ENCODE measurements at places on chromosomes 5 and 9.

DNA sequence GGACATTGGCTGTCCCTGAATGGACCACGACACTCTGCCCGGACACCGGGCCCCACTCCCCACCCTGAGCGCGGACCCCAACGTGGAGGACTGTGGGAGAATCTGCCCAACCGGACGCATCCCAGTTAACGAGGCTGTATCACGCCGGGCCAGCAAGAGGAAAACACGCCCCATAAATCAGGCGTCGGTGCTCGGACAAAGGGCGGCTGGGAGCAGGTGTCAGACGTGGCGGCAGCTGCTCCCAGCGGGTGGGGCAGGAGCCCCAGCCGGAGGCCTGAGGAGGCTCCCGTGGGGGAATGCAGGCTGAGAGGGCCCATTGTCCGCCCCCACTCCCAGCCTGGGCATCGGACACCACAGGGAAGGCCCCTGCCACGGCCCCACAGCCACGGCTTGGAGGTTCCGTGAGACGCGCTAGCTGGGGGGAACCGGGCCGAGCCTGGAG, 19.2 kb downstream of the NOTCH1 start:
- no peak for DNase-seq

GRCh38 chr5:143200781-143201398, 202.6 kb downstream of the NR3C1 start:
- DNase-seq = no peak

DNA sequence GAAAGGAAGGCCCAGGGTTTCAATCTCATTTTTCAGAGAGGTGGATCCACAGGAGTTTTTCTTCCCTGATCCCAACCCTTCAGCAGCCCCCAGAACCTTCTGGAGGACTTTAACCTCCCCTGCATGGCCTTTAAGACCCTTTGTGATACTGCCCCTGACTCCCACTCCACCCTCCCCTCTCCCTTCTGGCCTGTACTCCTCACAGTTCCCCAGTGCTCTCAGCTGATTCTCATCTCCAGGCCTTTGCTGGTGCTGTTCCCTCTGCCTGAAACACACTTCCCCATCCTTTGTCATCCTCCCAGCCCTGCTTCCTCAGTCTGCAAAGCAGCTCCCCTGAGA, 18.5 kb downstream of the NEURL1B start:
- DNase-seq = no peak

DNA sequence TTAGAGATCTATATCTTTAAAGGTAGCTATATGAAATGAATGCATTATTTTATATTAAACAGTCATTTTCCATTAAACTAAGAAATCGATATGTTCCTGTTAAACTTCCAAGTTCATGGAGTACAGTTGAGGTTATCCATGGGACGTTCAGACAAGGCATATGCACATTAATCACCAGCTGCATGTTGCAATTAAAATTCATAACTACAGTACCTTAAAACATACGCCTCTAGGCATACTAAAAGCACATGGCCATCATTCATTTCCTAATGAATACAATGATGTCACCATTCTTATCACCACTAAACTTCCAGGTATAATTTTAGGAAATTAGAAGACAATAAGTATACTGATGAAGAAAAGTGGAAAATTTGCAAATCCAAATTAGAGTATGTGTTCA, 174.3 kb downstream of the CDH12 start:
- DNase-seq = no peak

DNA sequence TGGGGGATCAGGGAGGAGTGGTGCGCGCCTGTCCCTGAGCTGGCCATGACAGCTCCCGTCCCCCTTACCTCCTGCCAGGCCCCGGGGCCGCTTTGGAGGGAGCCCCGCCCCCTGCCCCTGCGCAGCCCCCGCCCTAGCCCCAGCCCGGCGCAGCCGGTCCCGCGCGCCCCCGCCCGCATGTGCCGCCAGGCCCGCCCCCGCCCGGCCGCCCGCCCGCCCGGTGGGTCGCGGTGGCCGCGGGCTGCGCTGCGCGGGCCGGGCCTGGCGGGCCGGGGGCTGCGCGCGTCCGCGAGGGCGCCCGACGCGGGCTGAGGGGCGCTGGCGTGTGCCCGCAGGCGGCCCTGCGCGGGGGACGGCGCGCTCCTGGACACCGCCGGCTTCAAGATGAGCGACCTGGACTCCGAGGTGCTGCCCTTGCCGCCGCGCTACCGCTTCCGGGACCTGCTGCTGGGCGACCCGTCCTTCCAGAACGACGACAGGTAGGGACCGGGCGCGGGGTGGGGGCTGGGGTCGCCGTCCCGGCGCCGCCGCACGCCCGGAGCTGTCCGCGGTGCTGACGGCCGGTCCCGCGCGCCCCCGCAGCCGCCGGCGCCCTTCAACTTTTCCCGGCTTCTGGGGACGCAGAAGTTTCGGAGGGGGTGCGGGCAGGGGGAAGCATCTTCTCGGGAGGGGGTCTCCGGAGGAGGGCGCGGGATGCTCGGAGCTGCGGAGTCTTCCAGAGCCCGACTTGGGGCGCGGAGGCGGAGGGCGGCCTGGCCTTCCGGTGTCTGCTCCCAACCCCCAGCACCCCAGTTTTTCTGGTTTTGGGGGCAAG, 12.5 kb downstream of the KCNT1 start:
- DNase-seq = no peak

- no peak for DNase-seq
Observed at GRCh38 chr5:121691478-121691877, 160.2 kb upstream of the FTMT start.

- DNase-seq = no peak
Observed at GRCh38 chr5:123344816-123345426, 78.3 kb downstream of the CEP120 start.

- no peak for DNase-seq
Observed at GRCh38 chr5:73264631-73265030, 91.6 kb downstream of the TMEM174 start.

DNA sequence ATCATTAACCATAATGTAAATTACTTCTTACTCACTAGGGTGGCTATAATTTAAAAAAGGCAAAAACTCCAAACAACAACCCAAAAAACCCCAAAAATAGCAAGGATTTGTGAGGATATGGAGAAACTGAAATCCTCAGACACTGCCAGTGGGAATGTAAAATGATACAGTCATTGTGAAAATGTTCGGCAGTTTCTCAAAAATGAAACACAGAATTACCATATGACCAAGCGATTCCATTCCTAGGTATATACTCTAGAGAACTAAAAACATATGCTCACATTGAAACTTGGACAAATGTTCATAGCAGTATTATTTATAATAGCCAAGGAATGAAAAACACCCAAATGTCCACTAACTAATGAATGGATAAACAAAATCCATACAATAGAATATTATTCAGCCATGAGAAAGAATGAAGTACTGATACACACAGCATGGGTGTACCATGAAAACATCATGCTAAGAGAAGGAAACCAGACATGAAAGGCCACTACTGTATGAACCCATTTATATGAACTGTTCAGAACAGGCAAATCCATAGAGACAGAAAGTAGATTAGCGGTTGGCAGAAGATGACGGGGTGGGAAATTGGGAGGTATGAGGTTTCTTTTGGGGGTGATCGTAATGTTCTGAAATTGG, 119.1 kb downstream of the MAPKAP1 start:
- DNase-seq = no peak

DNA sequence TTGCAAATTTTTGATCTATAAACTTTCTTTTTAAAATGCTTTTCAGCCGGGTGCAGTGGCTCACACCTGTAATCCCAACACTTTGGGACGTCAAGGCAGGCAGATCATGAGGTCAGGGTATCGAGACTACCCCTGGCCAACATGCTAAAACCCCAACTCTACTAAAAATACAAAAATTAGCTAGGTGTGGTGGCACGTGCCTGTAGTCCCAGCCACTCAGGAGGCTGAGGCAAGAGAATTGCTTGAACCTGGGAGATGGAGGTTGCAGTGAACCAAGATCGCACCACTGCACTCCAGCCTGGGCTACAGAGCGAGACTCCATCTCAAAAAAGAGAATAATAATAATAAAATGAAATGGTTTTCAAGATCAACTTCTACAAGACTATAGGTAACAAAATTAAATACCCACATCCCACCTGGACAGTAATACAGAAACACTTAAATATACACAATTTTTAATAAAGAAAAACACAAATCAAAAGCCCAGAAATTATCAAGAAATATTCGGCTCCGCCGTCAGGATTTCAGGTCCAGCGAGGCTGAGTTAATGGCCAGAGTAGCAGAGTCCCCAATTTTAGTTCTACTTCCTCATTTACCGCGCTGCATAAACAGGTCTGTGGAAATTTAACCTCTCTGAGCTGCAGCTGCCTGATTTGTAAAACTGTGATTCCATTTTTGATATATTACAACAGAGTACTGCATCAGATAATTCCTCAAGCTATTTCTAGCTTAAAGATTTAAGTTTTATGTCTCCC, 4.0 kb downstream of the TUT7 start:
- no peak for DNase-seq

DNA sequence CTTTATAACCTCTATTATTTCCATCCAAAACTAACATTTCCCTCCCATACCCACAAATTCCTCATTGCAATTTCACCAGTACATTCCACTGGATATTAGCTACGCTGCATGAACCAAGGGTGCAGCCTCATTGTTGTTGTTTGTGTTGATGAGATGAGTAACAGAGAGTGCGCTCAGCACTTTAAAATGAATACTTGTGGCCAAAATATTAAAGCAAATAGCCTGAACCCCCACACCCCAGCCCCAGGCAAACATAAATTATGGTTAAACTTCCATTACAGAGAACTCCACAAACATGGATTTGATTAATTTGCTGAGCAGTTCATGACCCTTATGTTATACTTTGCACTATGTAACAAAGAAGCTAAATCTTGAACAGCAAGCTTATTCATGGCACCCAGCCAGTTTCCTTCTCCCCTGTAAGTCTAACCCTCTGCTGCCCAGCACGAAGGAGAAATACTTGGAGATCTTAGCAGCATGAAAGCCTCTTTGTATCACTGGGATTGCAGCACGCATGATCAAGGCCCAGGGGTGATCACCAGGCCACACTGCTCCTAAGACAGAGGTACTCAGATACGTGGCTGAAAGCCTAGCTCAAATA, 205.0 kb downstream of the DOCK8 start:
- no peak for DNase-seq

- DNase-seq = no peak
Observed at GRCh38 chr5:149282027-149282965, 10.6 kb downstream of the AFAP1L1 start.

DNA sequence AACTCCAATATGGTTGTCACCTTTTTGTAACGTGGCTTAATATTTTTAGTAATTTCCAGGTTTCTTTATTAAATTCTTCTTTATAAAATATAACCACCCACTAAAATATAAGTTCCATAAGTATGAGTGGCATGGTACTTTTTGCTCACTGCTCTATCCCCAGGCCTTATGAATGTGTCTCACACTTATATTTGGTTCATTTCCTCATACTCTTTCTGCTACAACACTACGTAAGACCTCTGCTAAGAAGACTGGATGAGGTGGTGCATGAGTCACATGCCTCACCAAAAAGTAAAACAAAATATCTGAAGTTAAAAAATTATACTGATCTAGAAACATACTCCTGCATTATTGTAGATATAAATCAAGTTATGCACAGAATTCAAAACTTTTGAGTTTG, 400.9 kb downstream of the HCN1 start:
- DNase-seq = no peak

DNA sequence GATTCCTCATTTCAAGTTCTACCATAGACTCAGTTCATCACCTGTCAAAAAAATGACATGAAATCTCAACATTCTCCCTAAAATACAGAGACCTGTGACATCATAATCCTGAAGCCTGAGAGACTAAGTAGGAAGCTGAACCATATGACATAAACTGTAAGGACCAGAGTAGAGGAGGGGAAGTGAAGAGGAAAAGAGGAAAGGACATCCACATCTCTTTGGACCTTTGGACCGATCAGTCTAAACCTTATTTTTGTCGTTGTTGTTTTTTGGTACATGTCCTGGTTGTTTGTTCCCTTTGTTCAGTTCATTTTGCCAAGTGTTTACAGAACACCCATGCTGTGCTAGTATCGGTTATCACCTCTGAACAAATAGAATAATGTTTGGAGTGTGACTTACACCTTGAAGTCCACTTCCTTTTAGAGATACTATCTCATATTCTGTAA, 41.9 kb downstream of the LURAP1L start:
- DNase-seq = no peak

DNA sequence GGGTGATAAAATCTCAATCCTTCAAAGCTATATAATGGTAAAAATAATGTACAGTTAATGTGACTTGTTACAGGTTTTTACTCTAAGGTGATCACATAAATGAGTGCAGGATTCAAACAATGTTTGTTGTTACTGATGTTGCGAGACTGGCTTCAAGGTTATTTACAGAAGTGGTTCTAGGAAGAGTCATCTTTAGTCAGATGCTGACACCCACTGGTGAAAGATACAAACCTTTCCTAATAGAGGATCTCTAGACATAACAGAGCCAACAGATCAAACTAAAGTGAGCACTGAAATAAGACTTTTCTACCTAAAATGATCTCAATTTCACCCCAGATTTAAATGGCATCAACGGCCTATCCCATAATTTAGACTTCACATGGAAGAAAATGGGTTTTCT, 20.2 kb downstream of the ARSB start:
- no peak for DNase-seq

DNA sequence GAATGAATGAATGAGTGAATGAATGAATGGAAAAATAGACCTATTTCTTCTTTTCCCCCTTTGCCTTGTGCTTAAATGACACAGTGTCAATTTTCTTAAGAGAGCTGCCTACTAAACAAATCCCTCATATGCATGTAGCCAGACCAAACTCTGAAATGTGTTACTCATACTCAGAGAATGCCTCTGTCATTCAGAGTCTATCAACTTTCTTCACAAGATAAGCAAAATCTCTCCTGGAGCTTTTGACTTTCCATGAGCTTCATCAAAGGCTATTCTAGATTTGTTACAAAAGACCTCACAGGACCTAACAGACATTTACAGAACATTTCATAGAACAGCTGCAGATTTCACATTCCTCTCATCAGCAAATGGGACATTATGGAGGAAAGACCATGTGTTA, 275.7 kb upstream of the MSX2 start:
- DNase-seq = no peak

DNA sequence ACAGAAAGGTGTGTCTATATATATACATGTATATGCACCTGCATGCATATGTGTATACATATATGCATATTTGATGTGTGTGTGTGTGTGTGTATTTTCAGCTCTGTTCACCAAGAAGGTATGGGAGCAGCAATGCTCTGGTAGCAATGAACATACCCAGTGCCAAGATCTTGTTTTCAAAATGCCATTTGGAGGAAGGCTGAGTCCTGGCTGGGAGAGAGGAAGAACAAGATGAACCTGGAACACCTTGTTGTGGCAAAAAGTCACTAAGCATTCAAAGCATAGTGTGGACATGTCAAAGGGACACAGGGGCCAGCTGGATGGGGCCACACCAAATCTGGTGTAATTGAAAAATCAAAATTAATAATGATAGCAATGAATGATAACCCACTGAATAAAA, 31.8 kb upstream of the NEK6 start:
- DNase-seq = no peak
